Epithelial cell of proximal tubule (primary cell): ENCODE measurements at places on chromosomes 12 and 14. TPM values are rescaled to one million over a fixed set of nuclear protein-coding genes. Genes with fewer than 3 reads are reported as not detected.
A peak's percentile ranks its signal among the peaks of the same experiment; 100 is the strongest.

The ZNF891 gene
- total RNA-seq, result 0.40 and 0.43 TPM in 2 replicates

The PTPRO gene
- 0.29 and 1.3 TPM in 2 replicates for total RNA-seq

The ACACB gene
- 1.3 and 26.5 TPM in 2 replicates for total RNA-seq

The ASIC1 gene
- total RNA-seq, result 1.4 and 4.0 TPM in 2 replicates

The OAS2 gene
- 2.5 TPM in 1 of 2 replicates, not detected in the other for total RNA-seq

The KRT71 gene
- total RNA-seq, result not detected in 2 replicates

The NRIP2 gene
- total RNA-seq, result not detected in 2 replicates

The RNF212B gene
- not detected in 2 replicates for total RNA-seq

The CMA1 gene
- not detected in 2 replicates for total RNA-seq

- peak; percentile 46 for DNase-seq
Measured at GRCh38 chr12:30996255-30996654, 69.7 kb downstream of the TSPAN11 start.

DNA sequence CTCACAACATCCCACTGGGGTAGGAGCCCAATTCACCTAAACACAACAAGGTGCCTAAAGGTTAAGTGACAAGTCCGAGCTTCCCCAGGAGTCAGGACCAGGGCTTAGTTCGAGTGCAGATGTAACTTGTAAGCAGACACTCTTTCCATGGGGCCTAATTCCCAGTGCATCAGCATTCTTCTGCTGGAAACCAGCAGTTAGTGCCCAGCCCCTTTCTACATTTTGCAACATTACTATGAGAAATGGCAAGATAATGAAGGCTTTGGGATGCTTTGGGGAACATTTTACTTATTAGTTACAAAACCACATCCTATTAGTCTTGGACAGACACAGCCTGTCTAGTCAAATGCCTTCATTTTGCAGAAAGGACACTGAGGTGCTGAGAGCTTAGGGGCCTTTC lies 179.8 kb downstream of the CALM1 start:
- DNase-seq, result no peak

- DNase-seq, result no peak
Measured at GRCh38 chr14:91284146-91284790, 39.8 kb upstream of the GPR68 start.

GRCh38 chr12:118371321-118372282 lies 1.1 kb downstream of the TAOK3 start:
- DNase-seq, result no peak

DNA sequence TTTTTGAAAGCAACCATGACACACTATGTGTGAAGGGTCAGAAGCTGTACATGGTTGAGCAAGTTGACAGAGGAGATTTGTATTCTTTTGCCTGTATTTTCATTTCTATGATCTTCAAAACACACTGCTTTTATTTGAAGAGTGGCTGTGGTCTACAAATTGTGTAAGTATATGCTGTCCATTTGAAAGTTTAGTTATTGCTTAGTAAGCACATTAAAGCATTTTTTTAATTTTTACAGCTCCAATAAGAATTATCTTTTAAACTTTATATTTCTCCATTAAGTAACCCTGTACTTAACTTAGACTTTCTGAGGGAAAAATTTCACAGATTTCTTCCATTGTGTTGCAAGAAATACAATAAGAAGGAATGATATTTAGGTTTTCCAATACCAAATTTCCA lies 915.2 kb downstream of the SLC6A15 start:
- no peak for DNase-seq

DNA sequence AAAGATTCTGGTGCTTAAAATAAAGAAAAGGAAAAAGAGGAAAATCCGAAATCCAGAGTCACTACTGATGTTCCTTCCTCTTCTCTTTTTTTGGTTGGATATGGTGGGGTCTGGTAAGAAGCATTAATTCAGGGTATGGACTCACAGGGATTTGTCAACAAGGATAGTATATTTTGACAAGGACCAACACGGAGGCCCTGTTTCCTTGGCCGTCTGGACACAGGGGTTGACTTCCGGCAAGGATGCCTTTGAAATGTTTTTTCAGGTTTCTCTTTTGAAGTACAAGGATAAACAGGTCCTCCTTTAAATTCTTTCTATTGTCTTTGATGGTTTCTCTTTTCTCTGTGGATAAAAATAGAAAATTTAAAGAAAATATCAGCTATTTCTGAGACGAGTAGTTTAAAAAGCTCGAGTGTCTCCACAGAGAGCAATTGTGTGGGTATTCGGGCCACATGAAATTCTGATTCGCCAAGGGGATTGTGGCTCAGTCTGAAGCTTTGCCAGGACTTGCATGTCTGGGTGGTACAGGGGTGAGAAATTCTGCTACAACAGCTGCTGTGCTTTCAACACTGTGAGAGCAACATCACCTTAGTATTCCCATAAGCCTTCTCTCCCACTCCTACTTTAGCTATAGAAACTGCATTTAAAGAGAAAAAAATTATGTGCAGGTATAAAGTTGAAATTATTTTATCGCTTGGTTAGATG lies 88.5 kb upstream of the CSRP2 start:
- DNase-seq, result no peak

DNA sequence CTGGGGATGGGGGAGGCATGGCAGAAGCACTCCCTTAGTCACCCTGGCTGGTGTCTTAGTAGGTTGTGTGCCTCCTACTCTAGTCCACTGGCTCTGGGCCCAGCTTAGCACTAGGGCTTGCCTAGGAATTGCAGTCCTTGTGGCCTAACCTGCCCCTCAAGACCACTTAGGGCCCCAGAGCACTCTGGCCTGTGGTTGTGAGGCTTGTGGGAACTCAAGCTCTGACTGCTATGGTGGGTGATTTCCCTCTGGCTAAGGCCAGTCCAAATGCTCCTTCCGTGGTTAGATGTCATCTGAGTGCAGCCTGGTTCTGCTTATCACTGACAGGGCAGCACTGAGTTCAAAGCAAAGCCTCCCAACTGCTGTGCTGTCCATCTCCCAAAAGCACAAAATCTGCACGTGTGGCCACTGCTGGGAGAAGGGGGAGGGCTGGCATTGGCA lies 20.2 kb downstream of the FGD4 start:
- no peak for DNase-seq

GRCh38 chr14:24071836-24072430 lies 571 bp downstream of the CPNE6 start:
- no peak for DNase-seq

DNA sequence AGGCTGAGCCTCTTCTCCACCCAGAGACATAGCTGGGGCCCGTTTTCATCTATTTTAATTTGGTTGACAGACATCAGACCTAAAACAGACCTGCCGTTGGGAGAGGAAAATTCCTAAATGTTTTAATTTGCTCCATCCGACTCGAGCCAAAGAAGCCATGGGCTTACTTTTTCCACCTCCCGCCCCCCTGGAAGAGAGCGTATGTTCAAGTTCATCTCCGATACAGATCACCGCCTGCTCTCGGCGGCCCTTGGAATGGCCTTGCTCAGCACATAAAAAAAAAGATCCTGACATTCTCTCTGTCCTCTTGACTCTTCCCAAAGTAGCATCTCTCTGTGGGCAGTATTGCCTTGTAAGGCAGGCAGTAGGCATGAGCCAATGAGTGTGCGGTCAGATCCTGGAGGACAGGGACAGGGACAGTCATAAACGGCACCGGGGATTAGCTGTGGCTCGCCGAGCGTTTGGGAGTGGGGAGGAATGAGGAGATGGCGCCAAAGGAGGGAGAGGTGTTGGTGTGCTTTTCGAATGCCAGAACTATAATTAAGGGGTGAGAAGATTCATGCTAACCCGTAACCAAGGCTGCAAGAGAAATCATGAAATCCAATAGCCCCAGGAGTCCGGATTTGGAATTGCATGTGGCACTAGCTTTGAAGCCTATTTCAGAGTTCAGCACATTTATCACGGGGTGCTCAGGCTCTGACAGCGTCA lies 47.9 kb upstream of the MEG3 start:
- no peak for DNase-seq

- DNase-seq, result no peak
Measured at GRCh38 chr12:124347335-124347734, 52.4 kb downstream of the RFLNA start.

GRCh38 chr12:68832504-68832867 lies 24.5 kb downstream of the MDM2 start:
- DNase-seq, result no peak

- no peak for DNase-seq
Measured at GRCh38 chr12:65248656-65249633, 29.5 kb upstream of the MSRB3 start.

DNA sequence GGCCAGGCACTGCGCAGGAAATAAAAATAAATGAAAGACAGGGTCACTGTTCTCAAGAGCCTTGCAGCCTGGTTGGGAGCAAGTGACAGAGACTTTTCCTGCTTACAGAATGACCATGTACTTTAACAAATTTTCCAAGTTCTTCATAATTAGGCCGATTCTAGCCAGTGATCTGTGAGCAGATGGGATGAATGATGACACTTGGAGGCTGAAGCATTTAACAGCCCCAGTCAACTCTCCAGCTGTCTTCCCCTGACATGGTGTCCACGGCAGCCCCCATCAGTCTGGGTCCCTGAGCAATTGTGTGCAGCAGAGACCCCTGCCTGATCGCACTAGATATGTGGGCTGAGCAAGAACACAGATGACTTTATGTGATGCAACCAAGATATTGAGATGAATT lies 198.8 kb downstream of the NTF3 start:
- DNase-seq, result no peak

DNA sequence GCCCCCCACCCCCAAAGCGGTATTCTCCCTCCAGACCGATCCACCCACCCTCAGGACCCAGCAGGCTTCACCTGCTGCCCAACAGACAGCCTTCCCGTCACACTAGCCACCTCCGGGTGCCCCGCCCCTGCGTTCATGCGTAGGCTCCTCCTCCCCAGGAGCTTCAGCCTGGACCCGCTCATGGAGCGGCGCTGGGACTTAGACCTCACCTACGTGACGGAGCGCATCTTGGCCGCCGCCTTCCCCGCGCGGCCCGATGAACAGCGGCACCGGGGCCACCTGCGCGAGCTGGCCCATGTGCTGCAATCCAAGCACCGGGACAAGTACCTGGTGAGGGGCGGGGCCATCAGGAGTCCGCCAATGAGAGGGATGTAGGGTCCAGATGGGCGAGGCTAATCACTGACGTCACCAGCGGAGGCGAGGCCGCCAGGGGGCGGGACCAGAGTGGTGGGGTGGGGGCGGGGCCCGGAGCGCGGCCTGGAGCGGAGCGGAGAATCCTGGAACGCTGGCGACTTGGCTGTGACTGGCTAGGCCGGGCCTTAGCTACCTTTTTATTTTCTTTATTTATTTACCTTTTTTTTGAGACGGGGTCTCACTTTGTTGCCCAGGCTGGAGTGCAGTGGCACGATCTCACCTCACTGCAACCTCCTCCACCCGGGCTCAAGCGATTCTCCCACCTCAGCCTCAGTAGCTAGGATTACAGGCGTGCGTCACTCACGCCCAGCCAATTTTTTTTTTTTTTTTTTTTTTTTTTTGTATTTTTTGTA lies 4.4 kb downstream of the TNS2 start:
- DNase-seq, result no peak
